ENCODE measurements at places on chromosomes 4 and X.

- DNase-seq = peak; percentile 20
Measured at GRCh38 chr4:153530284-153530999, 64.3 kb downstream of the TMEM131L start.

- DNase-seq = no peak
Measured at GRCh38 chr4:181728305-181728966, 514.8 kb upstream of the TENM3 start.

GRCh38 chr4:153019906-153020305, 83.8 kb downstream of the FHDC1 start:
- DNase-seq = no peak

DNA sequence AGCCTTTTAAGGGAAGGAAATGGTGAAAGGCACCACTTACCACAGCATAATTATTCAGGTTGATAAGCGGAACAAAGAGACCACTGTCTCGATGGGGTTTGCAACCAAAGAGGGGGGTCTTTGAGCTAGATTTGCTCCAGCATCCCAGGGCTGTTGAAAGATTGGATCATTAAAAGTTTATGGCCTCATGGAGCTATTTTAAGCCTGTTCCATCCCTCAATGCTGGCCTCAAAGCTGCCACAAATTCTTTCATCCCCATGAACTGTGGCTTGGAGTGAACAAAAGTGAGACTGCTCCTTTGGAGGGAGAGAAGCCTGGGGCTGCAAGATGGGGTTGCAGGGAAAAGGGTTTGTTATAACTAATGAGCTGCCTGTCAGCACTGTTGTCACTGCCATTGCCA, 209.8 kb downstream of the RTL9 start:
- no peak for DNase-seq

- DNase-seq = no peak
Measured at GRCh38 chrX:153814591-153815315, 15.6 kb downstream of the PDZD4 start.

DNA sequence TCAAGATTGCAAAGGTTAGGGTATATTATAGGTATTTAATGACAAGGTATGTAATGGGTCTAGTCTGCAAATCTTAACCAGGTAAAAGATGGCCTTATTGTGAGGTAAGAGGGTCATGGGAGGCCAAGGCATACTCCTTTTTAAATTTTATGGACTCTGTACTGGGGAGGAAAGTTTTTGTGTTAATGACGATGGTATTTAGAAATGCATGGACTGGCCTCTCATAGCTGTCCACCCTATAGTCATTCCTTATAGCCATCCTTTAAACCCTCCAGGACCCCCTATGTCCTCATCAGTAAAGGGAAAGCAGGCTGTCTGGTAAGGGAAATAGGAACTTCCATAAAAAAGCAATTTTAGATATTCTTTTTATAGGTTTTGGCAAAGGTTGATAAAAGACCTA, 1.5 kb downstream of the AIMP1 start:
- no peak for DNase-seq

DNA sequence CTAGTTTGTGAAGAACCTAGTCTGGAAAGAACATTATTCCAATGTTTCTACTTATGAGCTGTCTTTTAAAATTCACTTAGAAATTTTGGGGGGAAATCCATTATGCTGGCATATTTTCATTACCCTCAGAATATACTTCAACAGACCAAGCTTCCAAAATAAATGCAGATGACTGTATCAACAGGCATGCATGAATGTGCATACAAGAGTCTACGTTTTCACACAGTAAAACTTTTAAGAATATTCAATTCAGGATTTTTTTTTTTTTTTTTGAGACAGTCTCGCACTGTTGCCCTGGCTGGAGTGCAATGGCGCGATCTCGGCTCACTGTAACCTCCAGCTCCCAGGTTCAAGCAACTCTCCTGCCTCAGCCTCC, 49.7 kb downstream of the ABCG2 start:
- DNase-seq = no peak

DNA sequence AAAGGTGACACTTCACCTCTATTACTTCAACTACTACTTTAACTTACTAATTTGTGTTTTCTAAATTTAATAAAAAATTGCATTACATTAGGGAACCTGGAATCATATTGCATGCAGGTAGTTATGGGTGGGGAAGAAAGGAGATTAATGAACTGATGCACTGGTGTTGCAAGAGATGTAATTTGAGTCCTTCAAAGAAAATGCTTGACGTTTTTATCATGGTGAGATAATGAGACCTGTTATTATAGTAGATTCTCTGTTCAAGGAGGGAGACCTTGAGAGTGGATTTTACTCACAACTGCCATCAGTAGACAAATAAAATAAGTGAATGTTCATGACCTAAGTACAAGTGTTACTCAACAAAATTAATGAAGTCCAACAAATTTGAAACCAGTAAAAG, 26.4 kb upstream of the MED14 start:
- no peak for DNase-seq

DNA sequence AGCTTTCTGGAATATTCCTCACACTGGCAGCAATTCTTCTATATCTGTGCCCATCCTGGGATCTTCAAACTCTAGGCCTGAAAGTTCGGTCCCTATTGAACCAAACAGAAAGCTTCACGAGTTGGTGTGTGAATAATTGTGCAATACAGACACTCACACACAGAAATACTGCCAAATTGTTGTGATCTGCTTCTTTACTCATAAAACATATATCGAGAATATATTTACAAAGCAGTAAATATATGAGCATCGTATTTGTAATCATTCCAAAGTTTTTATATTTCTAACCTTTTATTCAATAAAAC, 56.6 kb upstream of the BEX4 start:
- DNase-seq = no peak

DNA sequence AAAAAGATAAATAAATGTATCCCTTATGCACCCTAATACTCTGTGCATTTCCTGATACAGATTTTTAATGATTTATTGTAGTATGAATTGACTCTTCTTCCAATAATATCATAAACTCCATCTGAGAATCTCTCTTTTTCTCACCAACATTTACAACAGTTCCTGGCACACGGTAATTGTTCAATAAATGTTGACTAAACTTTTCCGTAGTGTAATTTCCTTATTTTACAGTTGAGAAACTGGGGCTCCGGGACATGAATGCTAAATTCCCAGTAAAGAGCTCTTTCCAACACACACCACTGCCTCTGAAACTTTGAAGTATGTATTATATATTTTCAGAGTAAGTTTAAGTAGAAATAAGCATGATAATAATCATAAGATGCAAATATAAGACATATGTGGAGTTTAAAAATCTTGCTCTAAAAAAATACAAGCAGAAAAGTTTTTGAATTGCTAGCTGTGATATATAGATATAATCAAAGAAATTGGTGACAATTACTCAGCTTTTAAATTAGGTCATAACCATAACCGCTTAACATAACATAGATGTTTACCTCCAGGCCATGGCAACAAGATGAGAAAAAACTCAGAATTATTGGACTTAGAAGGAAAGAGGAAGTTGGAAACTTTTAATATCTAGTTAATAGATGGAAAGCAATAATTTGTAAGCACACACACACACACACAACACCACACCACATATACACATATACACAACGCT, 28.2 kb upstream of the ANTXR2 start:
- no peak for DNase-seq

DNA sequence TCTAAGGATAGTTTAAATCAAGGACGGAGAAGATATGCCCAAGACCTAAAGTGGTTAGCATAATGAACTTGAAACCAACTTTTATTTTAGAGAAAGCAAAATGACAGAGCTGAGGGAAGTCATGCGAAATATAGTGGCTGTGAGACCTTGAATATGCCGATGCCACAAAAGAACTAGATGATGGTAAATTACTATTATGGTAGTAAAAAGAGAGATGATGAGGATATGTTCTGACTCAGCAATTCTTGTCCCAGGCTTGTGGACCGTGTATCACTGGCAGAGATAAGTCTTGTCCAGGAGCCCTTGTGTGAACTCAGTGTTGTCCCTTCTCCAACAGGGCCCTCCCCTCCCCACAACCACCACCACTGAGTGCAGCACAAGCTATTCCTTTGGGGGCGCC, 1605.6 kb upstream of the TENM3 start:
- no peak for DNase-seq

- DNase-seq = no peak
Measured at GRCh38 chr4:123444290-123444731, 47.7 kb downstream of the SPRY1 start.

DNA sequence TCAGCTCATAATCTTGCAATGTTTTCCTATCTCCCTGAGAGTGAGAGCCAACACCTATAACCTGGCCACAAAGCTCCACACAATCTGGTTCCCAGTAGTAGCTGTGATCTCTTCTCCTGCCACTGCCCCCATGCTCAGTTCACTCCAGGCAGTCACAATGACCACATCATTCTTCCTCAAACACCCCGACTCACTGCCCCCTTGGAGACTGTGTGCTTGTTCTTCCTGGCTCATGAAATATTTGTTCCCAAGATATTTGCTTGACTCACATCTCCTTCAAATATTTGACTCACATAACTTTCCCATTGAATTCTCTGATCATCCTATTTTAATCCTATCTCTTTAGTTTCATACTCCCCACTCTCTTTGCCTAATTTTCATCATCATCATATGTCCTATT, 173.7 kb downstream of the AREG start:
- no peak for DNase-seq

- DNase-seq = no peak
Measured at GRCh38 chrX:73647632-73648322, 84.8 kb downstream of the CHIC1 start.

DNA sequence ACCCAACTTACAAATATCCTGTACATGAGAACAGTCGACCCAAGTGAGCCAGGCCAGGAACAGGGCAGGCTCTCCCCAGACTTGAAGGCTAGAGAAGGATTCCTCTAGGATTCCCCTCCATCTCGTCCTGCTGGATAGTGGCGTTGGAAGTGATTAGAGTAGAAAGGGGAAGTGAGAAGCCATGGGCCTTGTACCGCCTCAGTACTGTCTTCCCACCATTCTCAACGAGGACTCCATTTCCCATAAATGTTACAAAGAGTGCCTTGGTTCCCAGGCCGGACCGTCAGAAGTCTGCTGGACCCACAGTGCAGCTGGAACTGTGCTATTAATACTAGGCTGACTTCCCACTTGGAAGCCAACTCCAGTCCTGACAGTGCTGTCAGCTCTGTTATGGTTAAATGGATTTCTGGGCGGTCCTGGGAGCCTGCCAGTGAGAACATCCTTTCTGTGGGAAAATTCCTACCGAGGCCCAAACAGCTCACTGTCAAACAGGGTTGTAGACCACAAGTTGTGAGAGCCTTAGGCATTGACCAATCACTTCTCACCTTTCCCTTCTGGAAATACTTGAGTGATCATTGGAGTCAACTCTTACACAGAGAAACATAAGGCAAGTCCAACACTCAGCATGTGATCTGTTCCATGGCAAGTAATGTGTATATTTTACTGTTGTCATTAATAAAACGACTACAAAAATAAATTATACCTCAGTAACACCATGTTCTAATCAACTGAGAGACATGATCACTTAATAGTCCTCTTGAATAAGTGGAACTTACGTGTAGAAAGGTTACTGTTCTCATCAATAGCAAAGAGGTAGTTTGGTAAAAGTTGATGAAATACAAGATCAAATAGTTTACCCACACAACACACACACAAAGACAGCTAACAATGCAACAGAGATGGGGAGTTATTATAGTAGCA, 58.4 kb downstream of the AMELX start:
- no peak for DNase-seq

GRCh38 chrX:133215747-133216146, 2.4 kb downstream of the TFDP3 start:
- DNase-seq = no peak

GRCh38 chrX:22105231-22105630, 73.1 kb downstream of the PHEX start:
- DNase-seq = no peak

DNA sequence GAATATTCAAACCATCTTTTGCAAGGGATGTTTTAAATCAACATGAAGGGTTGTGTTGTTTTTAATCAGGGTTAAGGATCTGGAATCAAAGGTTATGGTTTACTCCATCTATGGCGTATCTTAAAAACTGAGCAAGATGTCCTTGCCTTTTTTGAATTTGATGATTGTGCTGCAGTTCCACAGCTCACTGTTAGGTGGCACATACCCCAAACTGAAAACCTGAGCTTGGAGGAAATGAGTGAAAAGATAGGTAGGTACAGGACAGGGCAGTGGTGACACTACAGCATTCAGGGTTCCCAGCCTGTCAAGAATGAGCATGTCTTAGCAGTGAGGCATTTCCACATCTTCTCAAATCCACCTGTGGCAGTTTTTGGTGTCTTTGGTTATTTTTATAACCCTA, 13.1 kb upstream of the EOLA1 start:
- no peak for DNase-seq

DNA sequence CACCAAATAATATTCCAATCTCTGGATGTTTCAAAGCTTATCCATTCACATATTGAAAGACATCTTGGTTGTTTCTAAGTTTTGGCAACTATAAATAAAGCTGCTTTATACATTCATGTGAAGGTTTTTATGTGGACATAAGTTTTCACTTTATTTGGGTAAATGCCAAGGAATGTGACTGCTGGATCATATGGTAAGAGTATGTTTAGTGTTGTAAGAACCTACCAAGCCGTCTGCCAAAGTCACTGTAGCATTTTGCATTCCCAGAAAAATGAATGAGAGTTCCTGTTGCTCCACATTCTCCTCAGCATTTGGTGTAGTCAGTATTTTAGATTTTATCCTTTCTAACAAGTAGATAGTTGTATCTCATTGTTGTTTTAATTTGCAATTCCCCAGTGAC, 1047.7 kb downstream of the C4orf33 start:
- no peak for DNase-seq

- no peak for DNase-seq
Measured at GRCh38 chr4:62126064-62126732, 926.1 kb downstream of the ADGRL3 start.

DNA sequence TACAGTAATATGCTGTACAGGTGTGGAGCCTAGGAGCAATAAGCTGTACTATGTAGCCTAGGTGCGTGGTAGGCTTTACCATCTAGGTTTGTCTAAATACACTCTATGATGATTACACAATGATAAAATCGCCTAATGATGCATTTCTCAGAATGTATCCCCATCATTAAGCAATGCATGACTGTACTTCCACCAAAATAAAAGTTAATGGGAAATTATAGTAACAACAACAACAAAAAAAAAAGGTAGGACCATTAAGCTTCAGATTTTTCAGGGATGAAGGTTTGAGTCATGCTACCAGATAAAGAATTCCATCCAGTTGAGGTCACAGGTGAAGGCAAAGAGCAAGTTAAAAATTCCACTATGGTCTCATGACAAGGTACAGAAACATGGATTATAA, 68.2 kb downstream of the MAGEA10 start:
- DNase-seq = no peak

GRCh38 chrX:73977542-73978169, 326.3 kb upstream of the ZCCHC13 start:
- no peak for DNase-seq

DNA sequence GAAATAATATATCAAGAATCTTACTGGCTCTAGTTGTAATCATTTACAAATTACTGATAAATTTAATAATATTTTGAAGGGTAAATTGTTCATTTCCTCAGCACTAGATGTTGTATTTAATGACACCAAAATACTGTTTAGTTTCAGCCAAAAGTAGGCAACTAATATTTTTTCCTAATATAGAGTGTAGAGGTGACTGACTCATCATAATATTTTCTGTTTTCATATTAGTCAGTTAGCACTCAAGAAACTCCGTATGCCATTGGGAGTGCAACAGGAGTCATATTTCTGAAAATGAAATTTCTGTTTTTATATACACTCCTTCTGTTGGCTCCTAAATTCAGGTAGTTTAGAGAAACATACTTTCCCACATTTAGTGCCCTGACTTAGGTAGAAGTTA, 36.6 kb upstream of the PTPN13 start:
- DNase-seq = no peak

Data from activated CD8-positive, alpha-beta memory T cell treated with anti-CD3 and anti-CD28 coated beads for 1 hour (primary cell).